ENCODE measurements at places on chromosomes 2 and 18.

DNA sequence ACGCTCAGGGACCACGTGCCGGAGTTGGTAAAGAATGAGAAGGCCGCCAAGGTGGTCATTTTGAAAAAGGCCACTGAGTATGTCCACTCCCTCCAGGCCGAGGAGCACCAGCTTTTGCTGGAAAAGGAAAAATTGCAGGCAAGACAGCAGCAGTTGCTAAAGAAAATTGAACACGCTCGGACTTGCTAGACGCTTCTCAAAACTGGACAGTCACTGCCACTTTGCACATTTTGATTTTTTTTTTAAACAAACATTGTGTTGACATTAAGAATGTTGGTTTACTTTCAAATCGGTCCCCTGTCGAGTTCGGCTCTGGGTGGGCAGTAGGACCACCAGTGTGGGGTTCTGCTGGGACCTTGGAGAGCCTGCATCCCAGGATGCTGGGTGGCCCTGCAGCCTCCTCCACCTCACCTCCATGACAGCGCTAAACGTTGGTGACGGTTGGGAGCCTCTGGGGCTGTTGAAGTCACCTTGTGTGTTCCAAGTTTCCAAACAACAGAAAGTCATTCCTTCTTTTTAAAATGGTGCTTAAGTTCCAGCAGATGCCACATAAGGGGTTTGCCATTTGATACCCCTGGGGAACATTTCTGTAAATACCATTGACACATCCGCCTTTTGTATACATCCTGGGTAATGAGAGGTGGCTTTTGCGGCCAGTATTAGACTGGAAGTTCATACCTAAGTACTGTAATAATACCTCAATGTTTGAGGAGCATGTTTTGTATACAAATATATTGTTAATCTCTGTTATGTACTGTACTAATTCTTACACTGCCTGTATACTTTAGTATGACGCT lies 5.8 kb downstream of the MYCN start:
- no peak for DNase-seq

DNA sequence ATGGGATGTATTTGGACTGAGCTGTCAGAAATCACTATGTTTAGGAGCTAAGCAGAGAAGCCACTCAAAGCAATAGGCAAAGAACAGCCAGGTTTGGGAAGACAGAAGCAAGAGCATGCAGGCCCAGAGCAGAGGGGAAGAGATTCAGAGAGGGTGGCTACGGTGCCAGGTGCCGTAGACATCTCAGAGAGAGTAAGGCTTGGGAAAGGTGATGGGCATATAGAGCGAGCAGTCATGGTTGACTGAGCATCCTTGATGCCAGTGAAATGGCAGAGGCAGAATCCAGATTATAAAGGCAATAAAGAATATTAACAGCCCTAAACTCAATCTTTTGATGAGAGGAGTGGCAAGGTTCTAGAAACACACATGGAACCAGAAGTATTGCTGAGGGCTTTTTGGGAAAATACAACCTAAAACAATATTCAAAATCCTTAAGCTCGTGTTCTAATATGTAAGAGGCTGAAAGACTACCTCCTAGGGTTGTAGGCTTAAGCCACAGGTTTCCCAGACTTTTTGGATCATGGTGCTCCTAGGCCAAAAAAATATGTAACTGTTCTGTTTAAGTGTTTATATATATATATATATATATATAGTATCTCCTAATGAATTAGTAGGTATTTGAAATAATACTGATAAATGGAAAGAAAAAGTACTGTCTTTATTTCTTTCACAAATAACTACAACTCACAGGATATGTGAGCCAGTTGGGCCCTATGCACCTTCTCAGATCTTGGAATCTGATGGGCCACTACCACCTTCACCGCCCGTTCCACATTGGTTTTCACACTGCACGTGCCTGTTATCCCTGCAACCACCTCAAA lies 113.3 kb downstream of the MYCN start:
- DNase-seq = no peak

GRCh38 chr2:236597629-236598028 lies 28.0 kb downstream of the ACKR3 start:
- no peak for DNase-seq

DNA sequence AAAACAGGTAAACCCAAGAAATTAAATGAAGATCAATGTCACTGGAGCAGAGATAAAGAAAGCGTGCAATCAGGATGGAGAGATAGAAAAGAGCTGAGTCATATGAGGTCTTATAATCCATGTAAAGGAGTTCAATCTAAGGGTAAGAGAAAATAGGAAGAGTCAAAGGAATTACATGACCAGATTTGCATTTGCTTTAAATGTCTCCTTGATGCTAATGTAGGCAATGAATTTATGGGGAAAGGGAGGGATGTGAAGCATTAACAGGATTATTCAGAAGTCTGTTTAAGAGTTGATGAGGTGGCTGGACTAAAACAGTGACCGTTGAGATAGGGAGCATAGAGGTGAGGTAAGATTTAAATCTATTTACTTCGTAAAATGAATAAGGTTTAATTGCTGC lies 623.1 kb downstream of the MBD2 start:
- DNase-seq = no peak

DNA sequence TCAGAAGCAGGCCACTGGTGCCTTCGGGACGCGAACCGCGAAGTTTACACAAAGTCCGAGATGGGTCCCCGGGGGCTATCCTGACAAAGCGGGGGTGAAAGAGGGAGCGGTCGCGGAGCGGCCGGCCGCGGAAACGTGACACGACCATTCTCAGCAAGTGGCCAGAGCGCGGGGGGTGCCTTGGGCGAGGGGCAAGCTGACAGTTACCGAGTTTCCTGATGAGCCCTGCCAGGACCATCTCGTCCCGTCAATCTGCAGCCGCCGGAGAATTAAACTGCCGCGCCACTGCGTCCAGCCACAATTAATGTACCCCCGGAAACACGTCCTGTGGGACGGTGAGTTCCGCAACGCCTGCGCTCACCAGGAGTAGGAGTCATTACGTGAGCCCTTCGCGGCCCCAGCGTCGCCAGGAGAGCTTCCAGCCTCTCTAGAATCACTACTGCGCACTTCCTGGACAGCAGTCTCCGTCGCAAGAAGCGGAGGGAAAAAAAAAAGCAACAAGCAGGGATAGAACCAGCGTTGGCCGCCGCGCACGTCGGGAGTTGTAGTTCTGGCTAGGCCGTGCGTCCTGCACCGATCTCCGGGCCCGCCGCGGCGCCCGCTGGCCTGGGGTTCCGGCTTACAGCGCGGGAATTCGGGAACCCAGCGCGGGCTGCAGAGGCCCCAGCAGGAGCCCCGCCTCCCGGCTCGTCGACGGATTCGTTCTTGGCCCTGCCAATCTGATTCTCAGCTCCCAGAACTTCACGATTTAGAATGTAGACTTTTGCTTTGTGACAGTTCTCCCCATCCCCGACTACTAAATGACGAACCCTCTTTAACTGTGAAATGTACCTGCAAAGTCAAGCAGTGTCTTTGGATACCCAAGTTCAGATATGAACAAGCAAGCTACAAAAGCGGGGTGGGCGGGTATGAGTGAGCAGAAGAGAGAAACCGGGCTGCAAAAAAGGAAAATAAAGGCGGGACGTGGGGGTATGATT lies at the start of gene RTTN:
RTTN (minus strand) TSS at position 267 of the 977 bp plus-strand sequence; CDS start at position 238, 29 bp downstream.
- peak; percentile 95 for DNase-seq

DNA sequence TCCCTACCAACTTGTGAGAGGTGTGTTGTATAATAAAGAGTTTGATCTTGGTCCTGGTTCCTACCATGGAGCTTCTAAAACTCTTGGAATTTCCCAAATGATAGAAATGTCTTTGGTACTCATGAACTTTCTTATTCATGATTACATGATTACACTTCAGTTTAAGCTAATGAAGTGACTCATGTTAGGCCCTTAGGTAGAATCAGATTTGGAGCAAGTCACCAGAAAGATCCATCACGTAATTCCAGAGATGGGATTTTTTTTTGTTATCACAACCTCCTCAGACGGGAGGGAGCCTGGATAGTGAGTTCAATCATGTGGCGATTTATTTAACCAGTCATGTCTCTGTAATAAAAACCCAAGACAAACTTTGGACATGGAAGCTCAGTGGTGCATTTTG lies 1287.6 kb upstream of the ZEB2 start:
- DNase-seq = no peak

DNA sequence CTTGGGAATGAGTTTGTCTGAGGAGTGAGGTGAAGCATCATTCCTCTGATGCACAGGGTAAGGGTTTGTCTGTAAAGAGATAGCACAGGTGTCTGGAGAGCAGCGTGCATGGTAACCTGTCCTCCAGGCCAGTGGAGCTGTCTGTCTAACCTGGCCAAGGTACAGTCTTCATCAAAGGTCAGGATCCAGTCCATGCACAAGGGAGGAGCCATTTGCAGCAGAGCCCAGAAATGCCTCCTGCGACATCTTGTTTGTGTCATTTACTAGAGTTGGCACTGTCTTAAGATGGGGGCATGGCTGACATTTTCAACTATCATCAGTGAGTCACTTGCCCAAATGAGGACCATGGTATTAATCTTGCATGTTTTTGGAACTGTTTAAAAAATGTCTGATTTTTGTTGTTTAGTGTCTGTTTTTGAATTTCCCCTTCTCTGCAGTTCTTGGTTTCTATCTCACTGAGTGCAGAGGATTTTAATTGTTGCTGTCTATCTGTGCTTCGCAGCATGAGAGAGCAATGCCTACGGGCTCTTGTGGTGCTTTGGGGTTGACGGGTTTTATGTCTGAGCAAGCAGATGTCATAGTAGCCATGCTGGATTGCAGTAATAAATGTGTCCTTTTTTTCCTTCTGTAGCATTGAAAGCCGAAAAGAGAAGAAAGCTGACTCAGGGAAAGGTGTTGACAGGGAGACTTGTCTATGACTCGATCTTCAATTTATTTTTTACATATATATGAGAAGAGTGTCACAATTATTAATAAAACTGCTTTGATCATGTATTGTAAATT lies 91.3 kb downstream of the DPP4 start:
- no peak for DNase-seq

- DNase-seq = no peak
Observed at GRCh38 chr18:80194874-80195570, 52.3 kb downstream of the PARD6G start.

- peak; percentile 6 for DNase-seq
Observed at GRCh38 chr2:55156326-55156725, 75.8 kb downstream of the CLHC1 start.

GRCh38 chr2:36858551-36859365 lies 107.6 kb downstream of the STRN start:
- no peak for DNase-seq

- no peak for DNase-seq
Observed at GRCh38 chr2:240050278-240050677, 3.0 kb downstream of the OR6B3 start.

DNA sequence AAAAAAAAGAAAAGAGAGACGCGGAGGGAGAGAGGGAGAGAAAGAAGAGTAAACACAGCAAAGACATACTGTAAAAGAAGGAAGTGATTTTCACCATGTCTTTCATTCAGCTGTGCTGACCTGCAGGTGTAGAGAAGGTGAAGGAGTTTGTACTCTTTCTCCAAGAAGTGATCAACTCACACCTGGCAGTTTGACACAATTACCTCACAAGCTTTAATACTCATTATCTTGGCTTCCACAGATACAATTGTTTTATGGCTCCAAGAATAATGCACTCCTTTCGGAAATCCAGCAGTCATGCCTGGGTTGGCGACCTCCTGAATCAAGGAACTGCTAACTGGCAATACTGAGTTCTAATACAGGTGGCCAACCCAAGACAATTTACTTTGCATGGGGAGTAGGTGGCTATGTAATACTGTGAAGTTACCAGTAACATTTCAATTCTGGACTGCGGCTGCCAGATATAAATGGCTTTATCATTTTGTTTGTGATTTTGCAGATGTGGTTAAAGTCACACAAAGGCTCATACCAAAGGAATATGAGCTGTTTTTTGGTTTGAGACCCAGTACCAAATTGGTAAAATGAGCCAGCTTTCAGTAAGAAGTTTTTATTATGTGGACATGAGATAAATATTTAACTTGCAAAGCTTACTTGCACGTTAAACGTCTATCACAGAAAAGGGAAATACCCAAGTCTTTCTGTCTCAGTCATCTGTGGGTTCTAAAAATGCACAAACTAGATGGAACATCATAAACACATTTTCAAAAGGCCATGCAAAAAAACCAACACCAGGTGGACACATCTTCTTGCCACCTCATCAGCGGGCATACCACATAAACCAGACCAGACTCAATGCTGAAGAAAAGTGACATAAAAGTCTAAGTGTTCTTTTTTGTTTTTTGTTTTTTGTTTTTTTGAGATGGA lies 69.3 kb downstream of the NCKAP5 start:
- no peak for DNase-seq

DNA sequence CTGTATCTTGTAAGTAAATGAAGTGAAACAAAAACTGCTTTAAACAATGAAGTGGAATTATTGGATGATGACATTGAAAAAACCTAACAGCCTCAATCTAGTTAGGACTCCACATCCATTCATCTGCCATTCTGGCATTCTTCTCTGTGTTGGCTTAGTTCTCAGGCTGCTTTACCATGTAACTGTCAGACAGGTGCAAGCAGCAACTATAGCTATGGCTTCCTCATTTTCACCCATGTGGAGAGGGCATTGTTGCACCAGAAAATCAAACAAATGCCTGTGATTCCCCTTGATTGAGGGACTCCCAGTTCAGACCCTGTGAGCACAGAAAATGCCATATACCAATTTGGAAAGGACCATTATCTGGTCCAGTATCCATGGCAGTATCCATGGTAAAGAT lies 129.5 kb upstream of the NYAP2 start:
- DNase-seq = no peak

- DNase-seq = peak; percentile 43
Observed at GRCh38 chr18:44564922-44565321, 115.8 kb upstream of the SETBP1 start.

DNA sequence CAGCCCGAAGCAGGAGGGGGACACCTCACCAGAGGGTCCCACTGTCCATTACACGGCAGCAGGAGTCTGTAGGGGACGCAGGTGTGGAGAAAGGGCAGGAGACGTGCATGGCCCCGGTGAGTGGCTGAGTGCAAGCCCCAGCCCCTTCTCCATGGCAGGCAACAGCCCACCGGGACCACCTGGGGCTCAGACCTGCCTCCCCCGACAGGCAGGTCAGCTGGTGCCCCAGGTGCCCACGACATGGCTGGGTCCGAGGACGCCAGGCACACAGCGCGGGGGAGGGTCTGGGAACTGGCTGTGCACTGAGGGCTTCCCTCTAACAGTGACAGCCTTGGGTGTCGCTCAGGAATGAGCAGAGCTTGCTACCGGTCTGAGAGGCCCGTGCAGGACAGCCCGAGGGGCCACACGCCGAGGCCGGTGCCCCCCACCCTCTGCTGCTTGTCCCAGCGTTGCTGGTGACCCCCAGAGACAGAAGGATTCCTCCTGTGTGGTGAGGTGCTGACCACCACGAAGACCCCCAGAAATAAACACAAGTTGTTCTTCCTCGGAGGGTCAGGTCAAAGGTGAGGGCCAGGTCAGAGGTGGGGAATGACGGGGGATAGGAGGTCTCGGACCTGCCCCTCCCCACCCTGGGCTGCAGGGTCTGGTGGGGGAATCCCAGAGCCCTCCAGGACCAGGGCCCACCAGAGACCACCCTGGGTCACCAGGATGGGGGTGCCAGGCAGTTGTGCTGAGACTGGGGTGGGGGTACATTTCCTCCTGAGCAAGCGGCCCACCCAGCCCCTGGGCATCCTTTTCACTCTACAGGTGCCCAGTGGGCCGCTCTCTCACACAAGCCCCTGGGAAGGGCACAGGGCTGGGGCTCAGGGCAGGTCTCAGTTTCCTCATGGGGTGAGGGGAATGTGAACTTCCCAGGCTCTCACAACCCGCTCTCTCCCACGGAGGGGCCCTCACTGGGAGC lies 50.6 kb downstream of the SLC66A2 start:
- DNase-seq = no peak

GRCh38 chr2:43000242-43001054 lies 208.1 kb upstream of the HAAO start:
- no peak for DNase-seq

All from kidney tubule cell (primary cell).